MCF 10A (cell line): ENCODE measurements at places on chromosomes 6 and 20. TPM values are rescaled to one million over a fixed set of nuclear protein-coding genes. Genes with fewer than 3 reads are reported as not detected.

Gene CRISP3
- total RNA-seq: not detected in 2 replicates

Gene HIVEP2
- total RNA-seq: 22.5 and 23.6 TPM in 2 replicates

Gene TBX18
- total RNA-seq: 0.39 and 0.42 TPM in 2 replicates

Gene CLPSL1
- total RNA-seq: not detected in 2 replicates
